Esophagus squamous epithelium (tissue), 5 donors: ENCODE measurements at places on chromosomes 16 and 17.

DNA sequence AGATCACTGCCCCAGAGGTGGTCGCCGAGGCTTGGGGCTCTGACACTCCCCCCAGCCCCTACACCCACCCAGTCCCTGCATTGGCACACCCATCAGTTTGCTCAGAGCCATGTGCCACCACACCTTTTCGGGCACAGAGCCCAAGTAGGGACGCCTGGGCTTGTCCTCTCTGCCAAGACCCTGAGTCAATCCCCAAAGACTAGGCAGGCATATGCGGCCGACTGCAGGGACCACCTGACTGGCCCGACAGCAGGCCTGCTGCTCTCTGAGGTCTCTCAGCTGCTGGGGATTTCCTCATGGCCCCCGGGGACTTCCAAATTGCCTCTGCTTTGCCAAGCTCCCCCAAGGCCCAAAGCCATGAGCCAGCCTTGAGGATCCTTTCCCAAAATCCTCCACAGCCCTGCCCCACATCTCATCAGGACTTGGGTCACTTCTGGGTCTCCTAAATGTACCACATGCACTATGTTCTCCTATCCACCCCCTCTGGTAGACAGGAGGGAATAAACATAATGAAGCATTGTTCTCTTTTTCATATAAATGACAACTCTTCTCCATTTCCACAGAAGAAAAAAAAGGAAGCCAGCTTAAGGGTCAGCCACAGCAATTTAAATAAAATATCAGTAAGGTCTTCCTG lies 30.6 kb downstream of the MYO18A start:
- no peak for DNase-seq

DNA sequence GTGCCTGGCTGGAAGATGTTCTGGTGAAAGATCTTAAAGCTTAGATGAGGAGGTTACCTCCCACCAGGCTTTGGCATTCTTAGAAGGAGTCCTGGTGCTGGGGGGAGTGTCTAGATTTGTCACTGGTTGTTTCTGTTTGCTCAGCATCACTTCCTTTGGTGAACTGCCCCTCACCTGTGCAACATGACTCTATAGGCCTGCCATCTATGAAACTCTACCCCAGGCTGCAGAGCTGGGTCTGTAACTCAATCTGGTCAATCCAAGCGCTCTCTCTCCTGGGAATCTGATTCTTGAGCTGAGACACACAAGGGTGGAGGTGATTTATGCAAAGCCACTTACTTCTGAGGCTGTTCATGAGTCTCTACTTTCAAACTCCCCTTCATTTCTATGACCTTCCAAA lies 399.4 kb downstream of the NPIPA7 start:
- no peak for DNase-seq

- DNase-seq, result no peak
These were observed 12.3 kb upstream of the MC1R start for GRCh38 chr16:89906140-89907025.

GRCh38 chr17:7016886-7017826 lies 4.7 kb downstream of the RNASEK start:
- DNase-seq, result no peak

GRCh38 chr17:41339571-41340172 lies 11.0 kb downstream of the KRT33A start:
- DNase-seq, result no peak

GRCh38 chr16:23754594-23755483 lies at the start of gene CHP2:
TSS of gene CHP2 (plus strand) at chr16:23755026. CDS start at chr16:23755050, 24 bp downstream.
- DNase-seq, result no peak

DNA sequence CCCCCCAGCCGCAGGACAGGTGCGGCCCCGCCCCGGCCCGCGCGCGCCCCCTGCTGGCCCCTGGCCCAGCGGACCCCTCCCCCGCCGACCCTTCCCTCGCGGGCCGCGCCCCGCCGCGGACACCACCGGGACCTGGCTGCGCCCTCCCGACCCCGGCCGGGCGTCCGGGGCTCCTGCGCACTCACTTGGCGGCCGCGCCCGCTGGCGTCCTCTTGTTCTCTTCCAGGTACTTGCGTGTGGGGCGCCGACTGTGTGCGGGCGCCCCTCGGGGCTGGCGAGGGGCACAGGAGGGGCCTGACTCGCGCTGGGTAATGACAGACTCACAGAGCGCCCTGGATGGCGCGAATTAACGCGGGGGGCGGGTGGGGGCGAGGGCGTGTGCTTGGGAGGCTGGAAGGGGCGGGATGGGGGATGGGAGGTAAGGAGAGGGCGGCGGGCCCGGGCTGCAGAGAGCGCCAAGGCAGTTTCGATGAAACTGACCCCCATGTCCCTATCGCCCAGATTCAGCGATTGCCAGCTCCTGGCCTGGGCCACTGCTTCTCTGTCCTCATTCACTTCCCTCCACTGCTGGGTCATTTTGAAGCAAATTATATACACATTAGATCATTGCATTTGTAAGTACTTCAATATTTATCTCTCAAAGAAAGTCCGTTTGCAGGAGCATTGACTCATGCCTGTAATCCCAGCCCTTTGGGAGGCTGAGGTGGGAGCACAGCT lies 445 bp upstream of the DBNDD1 start:
- no peak for DNase-seq

GRCh38 chr17:28443901-28444638 lies 29.4 kb upstream of the SLC13A2 start:
- no peak for DNase-seq

- DNase-seq, result no peak
These were observed 14.0 kb downstream of the PLLP start for GRCh38 chr16:57270221-57271062.

DNA sequence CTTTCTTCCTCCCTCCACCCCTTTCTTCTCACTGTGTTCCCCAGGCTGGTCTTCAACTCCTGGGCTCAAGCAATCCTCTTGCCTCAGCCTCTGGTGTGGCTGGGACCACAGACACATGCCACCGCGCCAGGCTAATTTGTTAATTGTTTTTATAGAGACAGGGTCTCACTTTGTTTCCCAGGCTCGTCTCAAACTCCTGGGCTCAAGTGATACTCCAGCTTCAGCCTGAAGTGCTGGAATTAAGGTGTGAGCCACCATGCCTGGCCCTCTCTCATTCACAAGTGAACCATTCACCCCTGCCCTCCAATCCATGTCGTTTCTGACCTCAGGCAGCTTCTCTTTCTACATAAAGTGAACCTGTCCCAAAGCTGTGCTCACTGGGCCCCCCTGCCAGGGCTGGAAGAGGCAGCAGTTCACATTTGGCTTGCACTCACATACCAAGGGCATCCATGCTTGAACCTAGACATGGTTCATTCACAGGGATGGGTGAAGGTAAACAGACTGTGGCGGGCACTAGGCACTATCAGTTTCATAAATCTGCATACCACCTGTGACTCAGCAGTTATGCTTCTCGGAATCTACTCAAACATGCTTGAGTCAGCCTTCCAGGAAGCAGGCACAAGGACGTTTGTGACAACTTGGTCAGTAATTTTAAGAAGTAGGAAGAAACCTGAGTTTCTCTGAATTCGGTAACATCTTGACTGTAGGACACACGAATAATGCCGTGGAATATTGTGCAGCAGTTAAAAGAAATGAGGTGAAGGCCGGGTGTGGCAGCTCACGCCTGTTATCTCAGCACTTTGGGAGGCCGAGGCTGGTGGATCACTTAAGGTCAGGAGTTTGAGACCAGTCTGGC lies 6.0 kb upstream of the RNF213 start:
- DNase-seq, result no peak

- no peak for DNase-seq
These were observed 20.2 kb downstream of the IL21R start for GRCh38 chr16:27421961-27422740.

- DNase-seq, result no peak
These were observed 12.8 kb upstream of the NGFR start for GRCh38 chr17:49482144-49482817.

DNA sequence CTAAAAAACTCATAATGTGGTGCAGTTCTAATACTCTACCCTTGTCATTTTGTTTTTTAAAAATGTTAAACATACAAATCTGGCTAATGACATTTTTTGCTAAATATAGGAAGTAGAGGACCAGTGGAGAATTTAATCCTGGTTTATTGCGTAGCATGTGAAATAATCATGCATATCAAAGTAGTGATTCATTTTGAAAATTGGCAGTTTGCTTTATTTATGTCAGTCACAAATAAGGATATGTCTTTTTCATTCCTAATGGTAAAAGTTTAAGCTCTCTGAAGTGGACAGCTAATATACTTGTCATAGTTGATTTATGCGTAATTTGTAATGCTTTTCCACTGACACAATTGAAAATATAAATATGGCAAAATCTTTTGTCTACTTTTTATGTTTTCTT lies 224.2 kb downstream of the BCAS3 start:
- no peak for DNase-seq

DNA sequence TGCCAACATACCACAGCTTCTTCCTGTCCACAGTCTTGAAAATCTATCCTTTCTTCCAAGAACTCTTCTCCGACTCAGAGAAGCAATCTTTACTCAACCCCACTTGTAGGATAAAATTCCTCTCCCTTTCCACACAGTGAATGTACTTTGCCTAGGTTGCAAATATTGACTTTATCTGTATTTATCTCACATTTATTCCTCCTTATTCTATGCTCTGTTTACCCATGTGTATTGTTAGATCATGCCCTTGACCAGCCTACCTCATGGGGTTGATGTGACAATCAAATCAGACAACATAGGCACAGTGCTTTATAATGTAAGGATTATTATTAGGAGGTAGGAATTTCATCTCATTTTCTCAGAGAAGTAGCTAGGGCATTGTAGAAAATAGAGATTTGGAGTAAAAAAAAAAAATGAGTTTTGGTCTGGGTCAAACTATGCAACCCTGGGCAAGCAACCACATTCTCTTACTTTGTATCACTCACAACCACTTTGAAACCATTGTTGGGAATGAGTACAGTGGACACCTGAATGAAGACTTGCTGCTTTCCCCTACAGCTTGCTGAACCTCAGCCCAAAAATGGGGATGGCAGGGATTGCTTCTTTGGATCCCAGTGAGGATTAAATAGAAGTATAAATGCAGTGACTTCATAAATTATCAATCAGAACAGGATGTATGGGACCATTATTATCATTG lies 9.1 kb upstream of the SLC35B1 start:
- DNase-seq, result no peak

- no peak for DNase-seq
These were observed 761 bp upstream of the MATCAP1 start for GRCh38 chr16:67184453-67184994.

GRCh38 chr16:967077-967541 lies 3.7 kb downstream of the LMF1 start:
- DNase-seq, result no peak

DNA sequence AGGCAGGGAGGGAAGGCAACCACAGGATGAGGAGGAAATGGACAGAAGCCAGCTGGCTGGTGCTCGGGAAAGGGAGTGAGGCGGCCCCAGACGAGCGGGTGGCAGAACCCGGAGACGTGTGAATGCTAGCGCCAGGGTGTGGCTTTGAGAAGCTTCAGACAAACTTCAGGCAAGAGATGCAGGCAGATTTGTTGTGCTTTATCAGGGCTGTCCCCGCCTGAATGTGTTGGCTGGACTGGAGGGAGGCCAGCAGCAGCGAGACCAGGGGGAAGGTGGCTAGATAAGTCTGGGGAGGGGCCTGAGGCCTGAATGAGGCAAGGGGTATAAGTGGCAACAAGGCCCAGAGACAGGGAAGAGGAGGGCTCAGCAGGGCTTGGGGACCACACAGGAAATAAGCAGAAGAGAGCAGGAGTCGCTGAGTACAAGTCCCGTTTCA lies 22.0 kb downstream of the CAMKK1 start:
- DNase-seq, result no peak

DNA sequence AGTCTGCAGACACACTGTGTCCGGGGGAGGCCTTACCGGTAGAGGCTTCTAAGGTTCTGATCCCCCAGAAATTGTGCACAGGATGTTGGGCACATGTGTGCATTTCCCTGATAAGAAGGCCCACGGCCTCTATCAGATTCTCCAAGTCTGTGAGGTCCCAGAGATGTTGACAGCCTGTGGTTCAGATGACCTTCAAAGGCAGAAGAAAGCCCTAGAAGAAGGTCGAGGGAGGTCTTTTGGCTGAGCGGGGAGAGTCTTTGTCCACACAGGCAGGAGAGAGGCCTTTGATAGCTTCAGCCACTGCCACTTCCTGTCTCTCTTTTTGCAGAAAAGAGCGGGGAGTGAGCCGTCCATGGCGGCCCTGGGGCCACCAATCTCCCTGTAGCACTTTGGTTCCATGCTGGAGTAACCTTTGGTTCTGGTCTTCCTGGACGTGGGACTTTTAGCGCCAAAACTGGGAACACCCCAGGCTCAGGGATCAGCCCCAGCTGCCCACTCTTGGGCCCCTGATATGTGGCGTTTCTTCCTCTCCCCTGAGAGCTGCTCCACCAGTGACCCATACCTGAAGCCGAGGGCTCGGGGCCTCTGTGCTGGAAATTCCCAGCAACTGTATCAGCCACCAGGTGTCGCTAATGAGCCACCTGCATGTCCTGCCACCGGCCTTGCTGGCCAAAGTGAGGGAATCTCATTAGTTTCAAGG lies 28.1 kb upstream of the LGALS9 start:
- DNase-seq, result no peak

- no peak for DNase-seq
These were observed 49.6 kb upstream of the IRX6 start for GRCh38 chr16:55274391-55274790.

GRCh38 chr17:40452921-40453378 lies 9.7 kb downstream of the IGFBP4 start:
- no peak for DNase-seq

DNA sequence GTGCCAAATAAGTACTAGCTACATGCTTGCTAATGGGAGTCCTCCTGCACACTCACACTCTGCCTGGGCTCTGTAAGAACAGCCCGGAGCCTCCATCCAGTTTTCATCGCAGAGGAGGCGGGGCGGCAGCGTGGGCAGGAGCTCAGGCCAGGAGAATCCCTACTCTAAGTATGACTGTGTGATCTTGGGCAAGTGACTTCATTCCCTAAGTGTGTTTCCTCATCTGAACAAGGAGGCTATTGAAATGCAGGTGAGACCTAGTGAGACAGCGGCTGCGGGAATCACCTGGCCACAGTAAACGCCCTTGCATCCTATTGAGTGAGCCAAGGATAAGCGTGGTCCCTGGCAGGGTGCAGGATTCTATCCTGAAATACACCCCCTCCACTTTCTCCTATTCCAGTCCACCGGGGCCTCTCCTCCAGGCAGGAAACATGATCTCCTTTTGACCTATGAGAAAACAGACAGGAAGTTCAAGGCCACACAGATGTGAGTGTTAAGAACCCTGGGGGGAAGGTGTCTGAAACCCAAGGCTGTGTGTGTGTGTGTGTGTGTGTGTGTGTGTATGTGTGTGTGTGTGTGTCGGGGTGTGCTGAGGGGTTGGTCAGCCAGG lies 5.2 kb upstream of the RAI1 start:
- DNase-seq, result no peak

GRCh38 chr16:65617421-65617820 lies 495.6 kb upstream of the CDH11 start:
- DNase-seq, result no peak

GRCh38 chr16:54946909-54947308 lies 16.2 kb downstream of the IRX5 start:
- DNase-seq, result no peak

DNA sequence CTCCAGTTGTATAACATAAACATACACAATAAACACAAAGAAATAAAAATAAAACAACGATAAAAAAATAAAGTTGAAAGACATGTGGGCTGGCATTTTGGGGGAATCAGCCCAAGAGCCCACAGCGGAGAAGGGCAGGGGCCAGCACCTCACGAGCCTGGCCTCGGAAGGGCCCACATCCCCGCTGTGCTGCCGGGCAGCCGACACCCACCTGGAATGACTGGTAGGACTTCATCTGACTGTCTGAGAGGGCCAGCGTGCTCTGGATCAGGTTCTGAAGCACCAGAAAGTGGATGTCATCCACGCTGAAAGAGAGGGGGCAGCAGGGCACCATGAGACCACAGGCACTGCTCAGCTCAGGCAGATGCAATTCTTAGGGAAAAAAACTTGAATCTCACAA lies 73.5 kb downstream of the GTF3C1 start:
- DNase-seq, result no peak
